ENCODE measurements at places on chromosomes 7 and 10. TPM values are rescaled to one million over a fixed set of nuclear protein-coding genes. Genes with fewer than 3 reads are reported as not detected.

SPDYE2B gene
- 0.02 TPM for polyA plus RNA-seq

MRC1 gene
- polyA plus RNA-seq = 10.2 TPM

CFAP70 gene
- 14.3 TPM for polyA plus RNA-seq

- no peak for DNase-seq
These were observed 145.6 kb upstream of the NPY start for GRCh38 chr7:24138343-24138742.

GRCh38 chr10:128178302-128178958, 52.2 kb upstream of the MKI67 start:
- peak; percentile 47 for DNase-seq

TMEM72 gene
- polyA plus RNA-seq = 0.07 TPM

GRCh38 chr10:112209684-112210131, 26.1 kb upstream of the GPAM start:
- no peak for DNase-seq

BHLHA15 gene
- 0.07 TPM for polyA plus RNA-seq

HOXA1 gene
- 0.71 TPM for polyA plus RNA-seq

BAMBI gene
- polyA plus RNA-seq = 0.80 TPM
